Fibroblast of skin of scalp (primary cell): ENCODE measurements at places on chromosomes 4 and X.

DNA sequence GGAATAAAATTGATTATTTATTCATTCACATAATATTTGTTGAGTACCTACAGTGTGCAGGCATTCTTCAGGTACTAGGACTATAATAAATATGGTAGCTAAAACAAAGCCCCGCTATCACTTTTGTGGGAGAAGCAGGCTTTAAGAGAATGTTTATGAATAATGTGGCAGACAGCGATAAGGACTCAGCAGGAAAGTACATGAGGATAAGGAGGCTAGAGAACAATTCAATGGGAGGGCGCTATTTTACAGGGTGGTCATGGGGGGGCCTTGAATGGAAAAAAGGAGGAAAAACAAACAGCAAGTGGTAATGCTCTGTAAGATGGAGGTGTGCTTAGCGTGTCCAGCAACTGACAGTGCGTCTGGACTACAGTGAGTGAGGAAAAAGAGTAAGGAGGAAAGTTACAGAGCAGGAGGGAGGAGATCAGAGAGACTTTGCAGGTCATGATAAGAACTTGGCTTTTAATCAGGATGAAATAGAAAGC is 264.2 kb upstream of the ETNPPL start:
- no peak for DNase-seq

GRCh38 chrX:129771266-129771995 is 8.3 kb upstream of the SASH3 start:
- DNase-seq: no peak

DNA sequence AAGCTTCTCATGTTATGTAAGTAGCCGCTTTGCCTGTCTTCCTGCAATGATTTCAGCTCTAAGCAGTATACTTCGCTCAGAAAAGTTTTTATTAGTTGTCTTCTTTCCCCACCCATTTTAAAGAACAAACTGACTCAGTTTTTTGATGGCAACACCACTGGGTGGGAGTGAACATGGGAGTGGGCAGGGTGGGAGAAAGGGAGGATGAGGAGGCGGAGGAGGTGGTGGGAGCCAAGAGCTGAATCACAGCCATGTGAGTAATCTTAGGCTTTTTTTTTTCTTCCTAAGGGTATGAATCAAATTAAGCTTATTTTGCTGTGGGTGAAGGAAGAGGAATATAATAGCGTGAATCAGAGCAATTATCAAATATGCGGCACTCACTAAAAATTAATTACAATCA is 574.3 kb upstream of the DIPK2B start:
- DNase-seq: peak; percentile 78

GRCh38 chr4:52841682-52842456 is 20.2 kb upstream of the RASL11B start:
- DNase-seq: no peak

DNA sequence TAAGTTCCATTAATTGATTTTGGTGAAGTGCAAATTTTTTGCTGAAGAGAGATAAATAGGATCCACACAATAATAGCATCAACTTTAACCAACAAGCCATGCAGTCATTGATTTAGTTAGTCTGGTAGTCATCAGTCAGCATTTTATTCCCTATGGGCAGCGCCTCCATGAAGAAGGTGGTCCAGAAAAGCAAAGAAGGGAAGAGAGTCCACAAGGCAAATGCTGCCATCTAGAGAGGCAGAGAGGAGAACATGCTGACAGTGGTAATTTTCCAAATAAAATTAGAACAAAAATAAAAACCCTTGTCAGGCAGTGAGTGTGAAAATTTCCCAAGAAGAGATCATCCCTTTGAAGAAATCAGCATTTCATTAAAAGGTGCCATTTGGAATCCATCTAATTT is 366.7 kb upstream of the FAM241A start:
- peak; percentile 46 for DNase-seq

DNA sequence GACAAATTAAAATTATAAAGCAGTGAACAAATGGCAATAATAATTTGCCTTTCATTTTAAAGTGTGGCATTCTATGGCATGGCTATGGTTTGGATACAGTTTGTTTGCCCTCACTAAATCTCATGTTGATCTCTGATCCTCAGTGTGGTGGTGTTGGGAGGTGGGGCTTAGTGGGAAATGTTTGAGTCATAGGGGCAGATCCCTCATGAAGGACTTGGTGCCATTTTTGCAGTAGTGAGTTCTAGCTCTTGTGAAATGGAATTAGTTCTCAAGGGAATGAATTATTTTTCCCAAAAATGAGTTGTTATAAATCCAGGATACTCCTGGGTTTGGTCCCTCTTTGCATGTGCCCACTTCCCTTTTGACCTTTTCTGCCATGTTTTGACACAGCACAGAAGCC is 181.4 kb downstream of the AMELX start:
- no peak for DNase-seq

- peak; percentile 69 for DNase-seq
Measured at GRCh38 chrX:46589977-46590723, 16.6 kb downstream of the CHST7 start.

DNA sequence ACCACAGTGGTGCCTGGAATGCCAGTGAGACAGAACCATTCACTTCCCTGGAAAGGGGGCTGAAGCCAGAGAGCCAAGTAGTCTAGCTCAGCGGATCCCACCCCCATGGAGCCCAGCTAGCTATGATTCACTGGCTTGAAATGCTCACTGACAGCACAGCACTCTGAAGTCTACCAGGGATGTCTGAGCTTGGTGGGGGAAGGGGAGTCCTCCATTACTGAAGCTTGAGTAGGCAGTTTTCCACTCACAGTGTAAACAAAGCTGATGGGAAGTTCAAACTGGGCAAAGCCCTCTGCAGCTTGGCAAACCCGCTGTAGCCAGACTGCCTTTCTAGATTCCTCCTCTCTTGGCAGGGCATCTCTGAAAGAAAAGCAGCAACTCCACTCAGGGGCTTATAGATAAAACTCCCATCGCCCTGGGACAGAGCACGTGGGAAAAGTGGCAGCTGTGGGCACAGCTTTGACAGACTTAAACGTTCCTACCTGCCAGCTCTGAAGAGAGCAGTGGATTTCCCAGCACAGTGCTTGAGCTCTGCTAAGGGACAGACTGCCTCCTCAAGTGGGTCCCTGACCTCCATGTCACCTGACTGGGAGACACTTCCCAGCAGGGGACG is 32.0 kb downstream of the NAP1L2 start:
- DNase-seq: no peak

DNA sequence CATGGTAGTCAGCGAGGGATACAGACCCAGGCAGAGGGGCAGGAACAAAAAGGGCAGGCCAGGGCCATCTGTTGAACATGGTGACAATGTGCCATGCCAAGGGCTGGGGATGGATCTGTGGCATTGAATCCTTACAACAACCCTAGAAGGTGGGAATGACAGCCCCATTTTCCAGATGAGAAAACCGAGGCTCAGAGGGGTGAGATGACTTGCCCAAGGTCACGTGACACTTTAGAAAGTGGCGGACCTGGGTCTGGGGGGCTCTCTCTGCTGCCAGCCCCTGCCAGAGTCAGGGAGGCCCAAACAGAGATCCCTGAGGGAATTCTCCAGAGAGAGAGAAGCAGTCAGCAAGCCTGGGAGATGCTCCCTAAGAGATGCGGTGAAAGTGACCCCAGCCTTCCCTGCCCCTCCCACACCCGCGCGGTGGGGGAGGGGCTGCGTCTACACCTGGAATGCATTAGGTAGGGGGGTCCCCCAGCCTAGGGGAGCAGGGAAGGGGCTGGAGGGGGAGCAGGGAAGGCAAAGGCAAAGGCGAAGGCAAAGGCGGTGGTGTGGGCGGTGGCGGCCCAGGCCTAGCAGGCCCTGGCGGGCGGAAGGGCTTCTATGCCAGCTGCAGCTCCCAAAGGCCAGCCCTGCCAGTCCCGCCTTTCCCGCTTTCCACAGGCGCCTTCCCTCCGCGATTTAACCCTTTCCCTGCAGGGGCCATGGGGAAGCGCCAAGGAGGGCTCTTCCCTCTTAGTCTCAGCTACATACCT is 13.0 kb downstream of the FGD1 start:
- DNase-seq: peak; percentile 19

DNA sequence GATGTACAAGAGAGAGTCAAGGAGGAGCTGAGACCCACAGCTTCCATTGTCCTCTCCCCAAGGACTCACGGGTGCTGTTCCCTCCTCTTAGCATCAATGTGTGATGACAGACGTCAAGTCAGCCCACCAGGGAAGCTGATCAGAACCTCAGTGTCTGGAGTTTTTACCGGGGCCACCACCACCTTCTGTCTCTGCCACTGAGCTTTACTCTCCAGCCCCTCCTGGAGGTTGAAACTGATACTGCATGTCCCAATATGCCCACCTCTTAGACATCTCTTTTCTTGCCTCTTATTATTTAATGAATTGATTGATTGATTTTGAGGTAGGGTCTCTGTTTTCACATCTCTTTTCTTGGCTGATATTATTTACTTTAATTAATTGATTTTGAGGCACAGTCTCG is 10.3 kb upstream of the AKAP17A start:
- DNase-seq: peak; percentile 13

DNA sequence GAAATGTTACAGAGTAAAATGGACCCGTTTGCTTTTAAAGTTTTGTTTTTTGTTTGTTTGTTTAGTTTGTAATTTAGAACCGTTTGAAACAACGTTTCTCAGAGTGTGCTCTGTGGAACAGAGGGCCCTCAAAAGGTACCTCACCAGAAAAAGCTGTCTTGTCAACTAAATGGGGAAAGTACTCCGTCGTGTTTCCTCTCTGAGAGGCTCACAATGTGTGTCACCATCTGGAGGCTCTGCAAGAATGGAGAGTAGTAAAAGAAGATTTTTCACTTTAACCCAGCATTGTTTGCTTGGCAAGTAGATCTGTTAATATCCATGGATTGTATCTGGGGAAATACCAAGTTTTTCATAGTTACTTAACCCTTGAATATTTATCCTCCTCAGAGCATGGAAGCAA is 1.5 kb upstream of the ENPEP start:
- no peak for DNase-seq

DNA sequence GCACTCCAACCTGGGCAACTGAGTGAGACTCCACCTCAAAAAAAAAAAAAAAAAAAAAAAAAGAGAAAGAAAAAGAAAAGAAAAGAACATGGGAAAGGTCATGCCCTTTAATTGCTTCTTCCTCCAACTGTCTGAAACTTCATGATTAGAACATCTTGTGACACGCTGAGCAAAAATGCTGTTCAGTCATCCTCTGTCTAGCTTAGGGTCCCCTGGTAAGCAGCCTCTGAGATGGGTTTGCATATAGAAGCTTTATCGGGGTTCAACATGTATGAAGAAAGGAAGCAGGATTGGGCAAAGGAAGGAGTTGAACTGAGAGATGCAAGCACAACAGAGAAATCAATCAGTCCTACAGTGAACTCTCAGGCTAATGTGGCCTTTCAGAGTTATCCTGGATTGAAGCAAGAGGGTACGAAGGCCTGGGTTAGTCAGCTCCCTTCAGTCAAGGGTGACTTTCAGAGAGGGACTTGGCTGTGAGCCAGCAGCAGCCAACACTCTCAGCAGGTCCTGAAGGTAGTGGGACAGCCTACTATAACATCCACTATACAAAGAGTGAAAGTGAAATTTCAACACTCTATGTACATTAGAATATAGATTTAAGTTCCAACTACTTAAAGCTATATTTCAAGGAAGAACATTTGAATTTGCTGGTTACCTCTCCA is 11.4 kb downstream of the MAOB start:
- no peak for DNase-seq

DNA sequence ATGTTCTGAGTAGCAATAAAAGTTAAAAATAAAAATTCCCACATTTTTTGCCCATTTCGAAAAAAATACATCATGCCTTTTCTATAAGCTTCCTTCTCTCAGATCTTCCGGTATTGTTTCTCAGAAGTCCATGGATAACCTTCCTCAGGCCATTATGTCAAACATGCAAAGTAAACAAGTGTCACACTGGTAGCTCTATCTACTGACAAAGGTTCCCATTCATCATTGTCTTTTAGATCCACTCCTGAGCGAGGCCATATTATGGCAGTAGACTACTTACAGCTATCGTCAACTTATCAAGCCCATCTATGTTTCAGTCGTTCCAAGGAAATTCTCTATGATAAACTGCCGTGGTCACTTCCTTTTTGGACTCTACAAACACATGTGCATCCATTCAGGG is 1068.2 kb downstream of the GLUD2 start:
- DNase-seq: no peak

GRCh38 chr4:8585721-8586212 is 5.6 kb downstream of the GPR78 start:
- DNase-seq: no peak

DNA sequence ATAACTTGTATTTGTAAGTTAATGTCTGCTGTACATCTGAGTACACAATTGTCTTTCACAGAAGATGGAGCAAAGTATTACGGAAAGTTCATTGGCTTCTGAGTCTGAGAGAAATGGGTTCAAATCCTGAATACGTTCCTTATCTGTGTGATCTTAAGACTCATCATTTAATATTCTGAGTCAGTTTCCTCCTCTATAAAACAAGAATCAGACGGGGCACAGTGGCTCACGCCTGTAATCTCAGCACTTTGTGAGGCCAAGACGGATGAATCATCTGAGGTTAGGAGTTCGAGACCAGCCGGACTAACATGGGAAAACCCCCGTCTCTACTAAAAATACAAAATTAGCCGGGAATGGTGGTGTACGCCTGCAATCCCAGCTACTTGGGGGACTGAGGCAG is 57.8 kb downstream of the APBB2 start:
- peak; percentile 57 for DNase-seq

GRCh38 chr4:108169664-108170063 is 932 bp upstream of the LEF1 start:
- no peak for DNase-seq

DNA sequence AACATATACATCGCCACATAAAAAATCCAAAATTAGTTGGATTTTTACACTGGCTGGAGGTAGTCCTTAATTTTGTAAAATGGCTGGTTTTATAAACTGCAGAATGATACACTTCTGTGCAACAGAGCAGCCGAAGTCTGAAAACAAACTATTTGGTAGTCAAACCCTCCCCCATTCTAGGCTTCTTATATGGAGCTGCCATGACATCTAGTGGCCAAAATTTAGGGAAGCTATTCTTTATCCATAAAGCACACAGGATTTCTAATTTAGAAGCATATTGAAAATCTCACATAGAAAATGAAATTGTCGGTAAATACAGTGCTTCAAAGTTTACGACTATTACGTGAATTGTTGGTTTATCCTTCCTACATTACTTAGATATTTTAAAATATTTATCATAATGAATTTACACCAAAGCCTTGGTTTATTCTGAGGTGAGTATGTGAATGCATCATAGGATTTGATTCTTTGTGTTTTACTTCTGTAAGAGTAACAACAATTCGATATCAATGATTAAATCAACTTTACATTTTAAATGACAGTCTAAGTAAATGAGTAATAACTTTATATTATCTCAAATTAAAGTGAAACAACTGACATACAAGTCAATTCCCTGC is 113.4 kb upstream of the FAM241A start:
- DNase-seq: peak; percentile 71

DNA sequence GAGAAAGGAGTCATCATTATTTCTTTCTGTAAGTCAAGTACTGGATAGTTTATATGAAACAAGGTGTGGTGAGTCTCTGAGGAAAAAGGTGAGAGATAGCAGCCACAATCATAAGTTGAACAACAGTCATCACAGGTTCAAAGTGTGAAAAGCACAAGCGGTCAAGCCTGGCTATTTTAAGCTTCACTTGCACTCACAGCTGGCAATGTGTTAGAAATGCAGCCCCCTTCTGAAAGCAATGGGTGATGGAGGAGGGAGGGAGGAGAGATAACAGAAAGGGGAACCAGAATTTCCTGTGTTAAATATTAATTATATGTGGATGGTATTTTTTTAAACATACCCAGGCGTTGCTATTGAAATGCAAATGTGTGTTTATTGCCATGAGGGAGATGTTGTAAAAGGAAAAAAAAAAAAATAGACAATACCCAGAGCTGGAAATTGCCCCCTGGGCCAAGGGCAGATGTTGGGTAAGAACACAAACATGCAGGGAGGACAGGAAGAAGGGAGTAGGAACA is 26.9 kb upstream of the BMP3 start:
- no peak for DNase-seq

GRCh38 chr4:42709392-42710065 is 52.6 kb upstream of the ATP8A1 start:
- no peak for DNase-seq
